ENCODE measurements at places on chromosomes 5 and 9.

DNA sequence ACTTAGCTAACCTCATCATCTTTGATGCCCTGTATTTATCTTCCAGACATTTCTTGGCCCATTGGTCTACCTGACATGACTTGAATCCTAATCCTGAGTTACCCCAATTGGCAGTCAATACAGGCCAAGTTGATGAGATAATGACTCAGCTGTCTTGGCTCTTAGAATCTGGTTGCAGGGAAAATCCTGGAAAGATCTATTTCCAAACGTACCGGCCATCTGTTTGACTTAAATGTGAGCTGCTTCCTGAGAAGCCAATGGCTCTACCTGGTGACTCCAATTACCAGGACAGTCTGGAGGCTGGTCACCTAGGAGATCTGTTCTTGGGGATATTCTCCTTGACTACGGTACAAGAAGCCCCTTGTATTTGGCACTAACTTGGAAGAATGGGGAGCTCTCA lies 475.2 kb upstream of the BRINP1 start:
- no peak for DNase-seq

DNA sequence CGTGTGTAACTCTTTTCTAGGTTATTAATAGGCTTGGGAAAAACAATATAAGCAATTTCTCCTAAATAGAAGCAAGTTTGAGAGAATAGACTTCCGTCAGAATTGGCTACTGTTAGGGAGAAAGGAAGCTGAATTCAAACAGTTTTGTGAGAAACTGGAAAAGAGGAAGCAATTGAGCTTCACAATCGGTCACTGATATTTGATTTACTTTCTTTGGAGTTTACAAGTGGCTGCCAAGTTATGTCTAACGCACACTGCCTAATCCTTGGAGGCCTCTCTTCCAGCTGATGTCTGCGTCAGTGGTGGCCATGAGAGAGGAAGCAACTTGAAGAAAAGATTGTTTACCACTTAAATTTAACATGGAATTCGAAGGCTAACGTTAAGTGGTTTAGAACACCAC lies 319.5 kb downstream of the ADGRV1 start:
- DNase-seq = no peak

DNA sequence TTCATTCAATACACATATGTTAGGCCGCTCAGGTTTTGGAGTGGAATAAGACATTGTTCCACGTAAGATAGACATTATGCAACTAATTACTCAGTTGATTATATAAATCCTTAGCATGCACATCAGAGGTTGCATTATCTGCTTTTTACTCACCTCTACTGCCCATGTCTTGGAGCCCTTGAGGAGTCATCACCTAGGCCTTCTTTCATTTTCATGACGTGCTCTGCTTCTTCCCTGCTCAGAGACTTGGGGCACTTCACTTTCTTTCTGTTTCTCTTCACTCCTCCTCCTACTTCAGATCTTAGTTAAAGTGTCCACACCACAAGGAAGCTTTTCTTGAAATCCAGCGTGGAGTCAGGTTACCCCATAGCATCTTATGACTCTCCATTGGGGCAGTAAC lies 241.1 kb downstream of the TLR4 start:
- no peak for DNase-seq

GRCh38 chr5:33981408-33982162 lies 2.9 kb downstream of the SLC45A2 start:
- DNase-seq = no peak

GRCh38 chr5:131563434-131564228 lies 71.4 kb downstream of the RAPGEF6 start:
- DNase-seq = no peak

DNA sequence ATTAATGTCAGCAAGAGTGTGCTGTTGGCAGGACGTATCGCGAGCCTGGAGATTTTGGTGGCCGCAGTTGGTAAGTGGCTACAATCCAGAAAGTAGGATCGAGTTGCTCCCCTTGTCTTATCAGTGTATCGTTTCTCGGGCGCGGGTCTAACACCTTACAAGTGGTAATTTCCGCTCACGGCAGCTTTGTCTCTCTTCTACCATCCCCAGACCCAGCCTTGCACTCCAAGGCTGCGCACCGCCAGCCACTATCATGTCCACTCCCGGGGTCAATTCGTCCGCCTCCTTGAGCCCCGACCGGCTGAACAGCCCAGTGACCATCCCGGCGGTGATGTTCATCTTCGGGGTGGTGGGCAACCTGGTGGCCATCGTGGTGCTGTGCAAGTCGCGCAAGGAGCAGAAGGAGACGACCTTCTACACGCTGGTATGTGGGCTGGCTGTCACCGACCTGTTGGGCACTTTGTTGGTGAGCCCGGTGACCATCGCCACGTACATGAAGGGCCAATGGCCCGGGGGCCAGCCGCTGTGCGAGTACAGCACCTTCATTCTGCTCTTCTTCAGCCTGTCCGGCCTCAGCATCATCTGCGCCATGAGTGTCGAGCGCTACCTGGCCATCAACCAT lies 1.1 kb downstream of the PTGER4 start:
- DNase-seq = no peak

- DNase-seq = no peak
Observed at GRCh38 chr5:34686762-34687268, 30.7 kb downstream of the RAI14 start.

DNA sequence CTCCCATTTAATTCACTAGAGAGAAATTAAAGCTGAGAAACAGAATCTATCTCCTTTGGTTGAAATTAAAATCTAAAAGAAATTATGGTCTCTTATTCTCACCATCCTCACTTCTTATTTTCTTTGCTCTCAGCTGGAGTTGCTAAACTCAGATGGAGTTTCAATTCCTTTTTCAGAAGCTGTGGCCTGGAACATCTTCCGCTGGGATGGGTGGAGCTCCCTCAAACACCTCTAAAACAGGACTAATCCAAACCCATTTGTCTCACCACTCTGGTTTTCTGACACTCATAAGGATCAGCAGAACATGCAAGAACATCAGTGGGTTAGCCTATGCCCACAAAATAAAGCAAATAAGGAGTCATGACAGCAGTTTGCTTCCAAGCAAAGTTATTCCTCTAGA lies 39.6 kb upstream of the CEP78 start:
- no peak for DNase-seq

DNA sequence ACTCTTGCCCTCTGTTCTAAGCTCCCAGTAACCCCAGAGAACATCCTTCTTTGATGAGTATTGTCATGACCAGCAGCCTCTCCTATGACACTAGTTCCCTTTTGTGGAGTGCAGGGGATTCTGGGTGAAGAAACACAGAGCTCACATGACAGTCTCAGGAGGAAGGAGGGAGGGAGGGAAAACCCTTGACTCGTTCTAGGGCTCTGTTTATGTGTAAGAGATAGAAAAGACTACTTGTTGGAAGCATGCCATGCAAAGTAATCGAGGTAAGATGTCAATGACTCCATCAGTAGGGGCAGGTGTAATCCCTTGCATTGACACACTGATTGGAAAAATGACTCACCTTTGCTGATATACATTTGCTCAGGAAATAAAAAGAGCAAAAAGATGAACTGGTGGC lies 190.2 kb upstream of the ELL2 start:
- DNase-seq = no peak

DNA sequence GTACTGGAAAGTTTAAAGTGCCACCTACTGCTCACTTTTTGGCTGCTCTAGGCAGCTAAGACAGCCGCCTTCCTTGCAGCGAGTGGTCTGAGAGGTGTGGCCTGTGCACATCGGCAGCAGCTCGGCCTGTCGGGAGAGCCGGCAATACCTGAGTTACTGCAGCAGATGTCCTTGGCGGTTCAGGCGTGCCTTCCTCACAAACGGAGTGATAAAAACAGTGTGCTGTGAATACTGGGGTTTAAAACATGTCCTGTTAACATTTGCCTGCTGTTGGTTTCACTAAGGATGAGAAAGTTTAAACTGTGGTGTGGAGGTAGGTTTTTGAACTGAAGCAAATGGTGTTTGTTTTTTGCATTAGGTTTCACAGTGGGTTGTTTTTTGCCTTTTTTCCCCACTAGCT lies 12.9 kb downstream of the TRAF2 start:
- DNase-seq = no peak

DNA sequence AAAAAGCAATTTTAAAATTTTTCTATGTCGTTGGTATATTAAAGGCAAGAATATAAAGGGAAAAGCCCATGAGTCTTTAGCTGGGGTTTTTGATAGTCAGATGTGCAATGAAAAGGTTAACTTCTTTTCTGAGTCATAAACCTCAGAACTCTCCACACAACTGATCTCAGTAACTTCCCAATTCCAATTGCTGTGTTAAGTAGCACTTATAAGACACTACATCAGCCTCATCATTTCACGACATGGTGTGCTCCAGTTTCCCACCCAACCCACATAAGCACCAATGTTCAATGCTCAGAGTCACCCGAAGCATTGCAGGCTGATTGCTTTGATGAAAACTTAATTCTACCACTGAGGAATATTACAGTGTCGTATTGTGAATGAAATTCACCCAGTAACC lies 155.8 kb downstream of the TSSK1B start:
- DNase-seq = no peak

GRCh38 chr9:123316053-123316718 lies 39.8 kb upstream of the CRB2 start:
- DNase-seq = no peak

- DNase-seq = no peak
Observed at GRCh38 chr5:100746730-100747129, 156.4 kb downstream of the ST8SIA4 start.

DNA sequence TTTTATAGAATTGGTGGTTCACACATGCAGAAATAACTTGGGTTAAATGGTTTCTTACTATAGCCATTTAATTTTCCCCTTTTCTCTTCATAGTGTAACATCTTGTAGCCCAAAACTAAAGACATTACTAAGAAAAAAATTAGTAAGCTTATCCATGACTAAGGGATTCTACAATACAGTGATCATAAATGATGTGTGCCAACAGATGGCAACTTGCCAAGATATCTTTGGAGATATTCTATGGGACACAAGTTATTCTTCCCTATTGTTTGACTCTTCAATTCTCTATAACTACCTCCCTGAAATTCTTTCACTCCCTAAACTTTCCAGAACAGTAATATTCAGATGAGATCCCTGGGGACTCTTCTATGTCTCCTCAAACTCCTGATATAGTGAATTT lies 580.6 kb downstream of the PTPRD start:
- DNase-seq = no peak

GRCh38 chr9:96340707-96341106 lies 38.7 kb upstream of the HSD17B3 start:
- no peak for DNase-seq

GRCh38 chr9:90961375-90961774 lies 159.8 kb downstream of the SYK start:
- no peak for DNase-seq

DNA sequence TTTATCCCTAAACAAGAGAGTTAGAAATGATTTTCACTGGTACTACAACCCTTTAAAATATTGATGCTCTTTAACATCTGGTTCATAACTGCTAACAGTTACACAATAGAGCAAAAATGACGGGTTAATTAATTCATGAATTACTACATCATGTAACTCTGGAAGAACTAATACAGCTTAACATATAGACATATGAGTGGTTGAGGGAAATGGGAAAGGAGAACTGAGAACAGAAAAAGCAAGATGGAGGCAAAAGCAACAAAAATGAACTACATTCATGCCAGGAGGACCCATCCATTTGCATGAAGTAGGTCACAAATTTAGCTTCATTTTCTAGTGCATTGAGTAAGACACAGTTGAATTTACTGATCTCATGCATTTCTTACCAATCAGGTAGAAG lies 61.8 kb downstream of the C9 start:
- no peak for DNase-seq

- no peak for DNase-seq
Observed at GRCh38 chr5:13572163-13572562, 372.3 kb downstream of the DNAH5 start.

- DNase-seq = no peak
Observed at GRCh38 chr9:83511051-83511450, 27.1 kb downstream of the FRMD3 start.

- DNase-seq = no peak
Observed at GRCh38 chr5:179776411-179776938, 17.3 kb upstream of the LTC4S start.

DNA sequence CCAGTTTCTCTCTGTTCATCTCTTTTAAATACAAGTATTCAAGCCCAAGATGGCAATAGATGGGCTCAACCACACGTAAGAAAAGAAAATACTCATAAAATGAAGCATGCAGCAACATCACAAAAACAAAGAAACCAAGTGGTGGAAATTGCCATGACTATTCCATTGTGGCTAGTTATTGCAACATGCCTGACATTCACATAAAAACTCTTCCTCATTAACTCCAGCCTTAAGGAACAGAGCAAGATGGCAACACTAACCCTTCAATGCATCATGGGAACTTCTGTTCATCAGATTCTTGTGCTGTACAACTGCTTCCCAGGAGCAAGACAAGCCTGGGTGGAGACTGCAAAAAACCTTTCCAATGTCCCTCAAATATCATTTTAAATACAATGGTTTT lies 1.4 kb upstream of the GLIS3 start:
- DNase-seq = no peak

DNA sequence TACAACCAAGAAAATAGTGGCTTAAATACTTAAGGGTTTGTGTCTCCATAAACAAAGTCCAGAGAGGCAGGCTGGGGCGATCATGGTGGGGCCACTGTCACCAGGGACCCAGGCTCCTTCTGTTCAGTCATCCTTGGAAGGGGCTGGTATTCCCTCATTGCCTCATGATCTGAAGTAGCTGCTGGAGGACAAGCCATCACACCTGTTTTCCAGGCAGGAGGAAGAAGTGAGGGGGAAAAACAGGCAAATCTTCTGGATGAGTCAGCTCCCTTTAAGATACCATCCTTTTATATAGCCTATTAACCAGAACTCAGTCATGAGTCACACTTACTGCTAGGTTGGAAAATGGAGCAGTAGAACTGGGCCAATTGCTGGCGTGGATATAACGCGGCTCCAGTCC lies 92.3 kb downstream of the DAP start:
- DNase-seq = no peak

DNA sequence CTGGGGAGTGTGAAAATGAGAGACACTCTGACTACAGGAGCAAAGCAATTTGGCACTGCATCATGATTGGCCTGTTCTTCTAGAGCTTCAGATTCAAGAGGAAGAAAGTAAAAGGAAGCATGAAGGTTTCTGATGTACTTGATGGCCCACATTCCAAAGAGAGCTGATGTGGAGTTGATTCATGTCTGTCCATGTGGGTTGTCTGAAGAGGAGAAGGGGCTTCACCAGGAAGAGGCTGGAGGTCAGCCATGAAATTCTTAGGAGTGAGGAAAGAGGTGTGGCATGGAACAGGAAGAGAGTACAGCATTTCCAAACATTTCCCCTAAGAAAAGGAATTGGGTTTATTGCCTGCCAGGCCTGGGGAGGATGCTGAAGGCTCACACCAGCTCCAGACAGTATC lies 70.7 kb downstream of the PTCD2 start:
- no peak for DNase-seq

- DNase-seq = no peak
Observed at GRCh38 chr5:173816728-173817127, 71.4 kb upstream of the CPEB4 start.

- no peak for DNase-seq
Observed at GRCh38 chr9:107732781-107733522, 243.4 kb upstream of the KLF4 start.

DNA sequence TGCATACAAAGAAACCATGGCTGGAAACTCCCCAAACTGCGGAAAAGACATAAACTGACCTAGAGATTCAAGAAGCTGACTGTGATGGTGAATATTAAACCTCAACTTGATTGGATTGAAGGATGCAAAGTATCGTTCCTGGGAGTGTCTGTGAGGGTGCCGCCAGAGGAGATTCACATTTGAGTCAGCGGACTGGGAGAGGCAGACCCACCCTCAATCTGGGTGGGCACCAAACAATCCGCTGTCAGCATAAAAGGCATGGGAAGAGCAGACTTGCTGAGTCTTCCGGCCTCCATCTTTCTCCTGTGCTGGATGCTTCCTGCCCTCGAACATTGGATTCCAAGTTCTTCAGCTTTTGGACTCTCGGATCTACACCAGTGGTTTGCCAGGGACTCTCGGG lies 24.8 kb upstream of the WDR5 start:
- DNase-seq = no peak

Data from stimulated activated CD8-positive, alpha-beta memory T cell treated with anti-CD3 and anti-CD28 coated beads, Interleukin-4, amount 100 ng/mL, for 1 hour (primary cell).